Right ventricle myocardium inferior (tissue), 1 donor: ENCODE measurements at places on chromosomes 12 and 14. TPM values are rescaled to one million over a fixed set of nuclear protein-coding genes. Genes with fewer than 3 reads are reported as not detected.

The GNPTAB gene
- 56.2 TPM for total RNA-seq

The DERA gene
- total RNA-seq, result 21.5 TPM

DNA sequence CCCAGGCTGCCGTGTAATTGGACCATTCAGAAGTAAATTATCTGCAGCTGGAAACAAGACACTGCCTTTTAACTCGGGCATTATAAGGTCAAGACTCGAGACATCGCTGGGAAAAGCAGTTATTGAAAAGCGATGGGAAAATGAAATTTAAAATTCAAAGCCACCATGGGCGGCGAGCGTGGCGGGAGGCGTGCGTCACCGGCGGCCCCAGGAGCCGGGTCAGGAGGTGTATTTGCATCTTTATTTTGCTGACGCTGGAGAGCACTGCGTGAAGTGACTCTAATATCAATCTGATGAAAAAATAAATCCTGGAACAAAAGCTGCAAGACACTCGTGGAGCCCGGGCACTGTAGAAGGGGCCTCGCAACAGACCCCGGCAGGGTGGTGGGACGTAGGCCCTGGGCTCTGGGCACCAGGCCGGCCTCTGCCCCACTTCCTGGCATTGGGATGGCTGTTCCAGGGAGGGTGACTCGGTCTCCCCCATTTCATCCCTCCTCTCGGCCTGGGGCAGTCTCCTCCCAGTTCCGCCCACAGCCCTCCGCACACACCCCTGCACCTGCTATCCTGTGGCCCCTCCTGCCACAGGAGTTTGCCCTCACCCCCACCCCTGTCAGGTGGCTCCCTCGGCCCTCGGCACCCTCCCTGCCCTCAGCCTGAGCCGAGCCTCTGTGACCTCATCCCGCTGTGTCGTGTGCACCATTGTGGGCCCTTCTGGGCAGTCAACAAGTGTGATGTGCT lies 196.2 kb downstream of the KIF26A start:
- no peak for DNase-seq

DNA sequence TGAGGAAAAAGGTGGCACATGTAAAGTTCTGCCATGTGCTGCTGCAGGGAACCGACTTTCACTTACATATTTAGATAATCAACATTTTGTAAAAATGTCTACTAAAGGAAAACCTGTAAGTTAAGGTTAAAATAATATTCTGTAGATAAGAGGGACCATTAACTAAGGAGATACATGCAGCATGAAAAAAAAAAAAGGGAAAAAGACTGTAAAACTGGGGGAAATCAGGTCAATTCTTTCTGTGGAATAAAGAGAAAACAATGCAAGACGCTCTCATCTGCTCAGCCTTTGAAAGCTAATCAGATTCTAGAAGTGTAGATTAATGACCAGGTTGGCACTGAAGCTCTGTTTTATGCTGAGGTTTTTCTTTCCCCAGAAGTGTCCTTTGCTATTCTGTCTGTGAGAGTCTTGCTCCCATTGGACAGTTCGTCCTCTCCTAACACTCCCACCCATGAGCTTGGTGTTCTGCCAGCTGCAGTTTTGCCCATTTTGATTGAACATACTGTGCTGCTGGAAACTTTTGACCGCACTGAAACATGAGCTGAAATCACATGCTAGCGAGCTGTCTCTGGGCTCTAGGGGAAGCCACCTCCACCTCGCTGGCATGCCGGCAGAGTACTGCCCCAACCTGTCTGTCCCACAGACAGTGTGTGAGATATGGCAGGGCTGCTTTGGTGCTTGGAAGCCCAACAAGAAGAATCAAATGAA lies 39.7 kb downstream of the PPTC7 start:
- DNase-seq, result peak; percentile 88

GRCh38 chr12:127270193-127270592 lies 996.8 kb upstream of the TMEM132C start:
- no peak for DNase-seq

- DNase-seq, result no peak
Measured at GRCh38 chr14:75453817-75454434, 26.1 kb downstream of the JDP2 start.
